Tibial artery (tissue), 4 donors: ENCODE measurements at places on chromosomes 1 and 21.

DNA sequence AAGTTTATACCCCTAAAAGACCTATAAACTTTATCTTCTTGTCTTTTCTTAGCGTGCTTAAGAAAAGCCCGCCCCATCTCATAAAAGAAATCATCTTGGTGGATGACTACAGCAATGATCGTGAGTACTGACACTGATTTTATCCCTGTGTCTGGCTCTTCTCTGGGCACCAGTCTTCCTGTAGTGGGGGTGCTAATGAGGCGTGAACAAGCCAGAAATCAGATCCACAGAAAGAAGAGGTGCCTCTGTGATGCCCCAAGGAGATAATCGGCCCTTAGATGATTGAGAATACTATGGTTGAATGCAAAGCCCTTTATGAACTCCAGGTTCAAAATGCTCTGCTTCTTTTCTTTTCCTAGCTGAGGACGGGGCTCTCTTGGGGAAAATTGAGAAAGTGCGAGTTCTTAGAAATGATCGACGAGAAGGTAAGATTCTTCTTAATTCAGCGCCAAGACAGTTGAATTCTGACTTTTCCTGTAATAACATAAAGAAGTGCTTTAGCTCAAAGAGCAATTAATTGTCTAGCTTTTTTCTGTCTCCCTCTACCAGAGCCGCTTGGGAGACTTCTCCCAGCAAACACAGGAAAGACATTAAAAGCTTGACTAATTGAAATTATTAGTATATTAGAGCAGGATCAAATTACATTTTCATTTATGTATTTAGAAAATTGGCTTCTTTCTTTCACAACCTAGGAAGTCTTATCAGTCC is 169.4 kb downstream of the GALNT2 start:
- no peak for DNase-seq

DNA sequence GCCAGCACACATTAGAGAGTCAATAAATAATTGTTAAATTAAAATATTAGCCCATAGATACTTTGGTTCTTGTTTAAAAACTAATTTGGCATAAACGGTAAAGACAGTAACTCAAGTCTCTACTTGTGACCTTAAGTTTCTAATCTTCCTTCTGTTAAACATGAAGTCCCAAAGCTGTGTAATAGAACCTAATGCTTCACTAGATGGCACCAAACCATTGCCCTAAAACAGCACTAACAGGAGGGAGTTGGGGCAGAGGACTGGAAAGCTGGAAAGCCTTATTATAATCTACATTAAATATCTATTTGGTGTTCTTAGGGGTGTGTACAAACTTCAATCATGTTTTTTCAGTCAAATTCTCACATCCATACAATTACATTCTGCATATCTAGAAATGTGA is 176.7 kb downstream of the OLFM3 start:
- no peak for DNase-seq

DNA sequence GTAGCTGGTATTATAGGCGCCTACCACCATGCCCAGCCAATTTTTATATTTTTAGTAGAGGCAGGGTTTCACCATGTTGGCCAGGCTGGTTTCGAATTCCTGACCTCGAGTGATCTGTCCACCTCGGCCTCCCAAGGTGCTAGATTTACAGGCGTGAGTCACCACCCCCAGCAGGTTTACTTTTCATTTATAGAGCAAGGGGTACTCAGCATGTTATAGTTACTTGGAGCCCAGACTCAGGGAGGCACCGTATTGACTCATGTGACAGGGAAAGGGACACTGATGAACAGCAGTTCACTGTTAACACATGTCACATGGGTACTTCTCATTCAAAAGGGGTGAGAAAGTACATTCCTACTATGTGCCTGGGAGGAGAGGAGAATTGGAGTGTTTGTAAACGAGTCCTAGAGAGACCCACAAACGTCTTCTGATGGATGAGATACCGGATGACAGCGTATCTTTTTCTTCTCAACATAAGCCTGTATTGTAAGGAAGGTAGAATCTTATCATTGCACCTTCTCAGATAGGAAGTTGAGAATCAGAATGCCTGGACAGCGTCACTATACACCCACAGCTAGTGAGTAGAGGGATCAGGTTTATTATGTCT is 510.0 kb downstream of the USP25 start:
- no peak for DNase-seq

GRCh38 chr1:21652101-21652936 is 16.8 kb downstream of the RAP1GAP start:
- DNase-seq = no peak

DNA sequence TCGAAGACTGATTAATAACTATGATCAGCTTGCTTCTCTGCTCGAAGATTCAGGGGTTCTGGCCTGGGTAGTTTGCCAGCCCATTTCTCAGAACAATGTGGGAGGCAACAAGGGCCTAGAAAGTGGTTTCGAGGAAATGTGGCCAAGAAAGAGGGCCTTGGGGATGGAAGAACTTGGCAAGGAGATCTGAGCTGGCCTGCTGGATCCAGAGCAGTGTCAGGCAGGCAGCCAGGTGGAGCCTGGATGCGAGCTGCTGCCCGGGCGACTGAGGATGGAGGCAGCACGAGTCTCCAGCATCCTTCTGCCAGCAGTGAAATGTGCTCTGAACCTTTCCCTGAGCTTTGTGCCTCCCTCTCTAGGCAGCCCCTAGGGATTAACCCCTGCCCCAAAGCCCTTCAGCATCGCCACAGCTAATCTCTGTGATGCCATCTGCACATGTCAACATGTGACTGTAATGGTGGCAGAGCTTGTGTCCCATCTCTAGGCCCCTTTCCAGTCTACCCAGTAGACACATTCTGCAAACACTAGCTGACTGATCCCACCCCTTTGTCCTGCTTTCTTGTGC is 61.0 kb upstream of the NEK2 start:
- DNase-seq = no peak

DNA sequence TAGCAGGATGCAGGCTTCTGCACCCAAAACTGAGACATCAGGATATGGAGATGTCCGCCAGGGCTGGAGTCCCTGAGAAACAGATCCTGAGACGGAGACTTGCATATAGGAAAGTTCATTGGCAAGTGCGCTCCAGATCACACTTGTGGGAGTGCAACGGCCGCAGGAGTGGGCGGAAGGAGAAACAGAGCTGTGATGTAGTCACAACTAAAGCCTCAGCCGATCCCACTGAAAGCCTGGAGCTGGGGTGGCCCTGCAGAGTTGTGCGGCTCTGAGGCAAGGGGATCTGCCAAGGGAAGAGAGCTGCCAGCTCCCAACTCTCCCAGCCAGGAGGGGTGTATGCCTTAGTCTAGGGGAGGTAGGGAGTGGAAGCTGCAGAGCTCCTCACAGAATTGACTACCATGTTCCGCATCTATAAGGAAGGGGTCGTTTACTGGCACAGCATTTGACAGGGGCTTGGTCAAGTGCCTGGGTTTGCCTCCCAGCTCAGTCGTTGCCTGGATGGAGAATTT is 42.1 kb upstream of the PLA2G2C start:
- DNase-seq = no peak

GRCh38 chr1:118928739-118929554 is 59.2 kb downstream of the TBX15 start:
- DNase-seq = no peak

DNA sequence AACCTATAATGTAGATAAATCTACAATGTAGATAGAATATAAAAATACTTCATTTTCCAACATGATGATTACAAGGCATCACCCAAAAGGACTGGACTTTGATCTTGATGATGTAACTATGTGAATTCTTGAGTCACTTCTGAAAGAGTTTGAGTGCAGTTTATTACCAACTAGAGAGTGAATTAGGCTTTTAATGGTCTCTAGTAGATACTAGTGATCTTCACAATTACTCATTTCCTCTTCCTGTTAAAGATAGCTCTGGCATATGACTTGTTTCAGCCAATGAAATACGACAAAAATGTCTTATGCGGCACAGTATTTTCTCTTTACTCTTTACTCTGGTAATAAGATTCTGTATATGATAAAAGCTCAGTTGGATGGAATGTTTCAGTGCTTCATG is 1588.1 kb upstream of the B3GALT2 start:
- DNase-seq = no peak
